ENCODE measurements at places on chromosomes 16 and 17. TPM values are rescaled to one million over a fixed set of nuclear protein-coding genes. Genes with fewer than 3 reads are reported as not detected.

The KRTAP3-1 gene
- total RNA-seq: not detected

The CTDNEP1 gene
- 239 TPM for total RNA-seq

The CASKIN1 gene
- total RNA-seq: 0.35 TPM

The ABCA9 gene
- not detected for total RNA-seq

The TRAF4 gene
- total RNA-seq: 85.4 TPM

The HBZ gene
- total RNA-seq: not detected

The CMTM2 gene
- not detected for total RNA-seq

The LGALS9B gene
- not detected for total RNA-seq

The KRT33B gene
- total RNA-seq: not detected

The KRTAP9-8 gene
- total RNA-seq: not detected

The PLD6 gene
- 5.9 TPM for total RNA-seq

The TBC1D3C gene
- not detected for total RNA-seq

The TBC1D3G gene
- total RNA-seq: not detected

The GPR179 gene
- total RNA-seq: not detected

The UBALD2 gene
- total RNA-seq: 127 TPM

The ASIC2 gene
- 1.9 TPM for total RNA-seq

The TBC1D3K gene
- not detected for total RNA-seq

The TP53TG3 gene
- total RNA-seq: 0.66 TPM

The ASPHD1 gene
- total RNA-seq: 26.3 TPM

The IL17C gene
- total RNA-seq: 0.13 TPM

The CA7 gene
- not detected for total RNA-seq

The KRTAP2-2 gene
- total RNA-seq: not detected

The USP22 gene
- 127 TPM for total RNA-seq

The MOSMO gene
- 14.0 TPM for total RNA-seq

The NOXO1 gene
- total RNA-seq: 0.38 TPM

The ANKFN1 gene
- not detected for total RNA-seq

The ZNF385C gene
- 0.15 TPM for total RNA-seq

The TBC1D3 gene
- 0.07 TPM for total RNA-seq

The KRT36 gene
- total RNA-seq: not detected

The TEDC2 gene
- 17.9 TPM for total RNA-seq

The PRSS22 gene
- total RNA-seq: 1.5 TPM

The USH1G gene
- total RNA-seq: 0.08 TPM

The PRSS33 gene
- not detected for total RNA-seq

The KRT20 gene
- 0.45 TPM for total RNA-seq

The CSH1 gene
- total RNA-seq: not detected

The CCL18 gene
- total RNA-seq: not detected

The SULT1A2 gene
- 0.19 TPM for total RNA-seq

The CCL2 gene
- total RNA-seq: 8.8 TPM

The C17orf107 gene
- 0.28 TPM for total RNA-seq

The CRHR1 gene
- total RNA-seq: 0.07 TPM

The CDH3 gene
- 0.41 TPM for total RNA-seq

Data from A549 treated with Mapracorat at 1 μM for 4 hours (cell line).